Neural crest cell (in vitro differentiated cells): ENCODE measurements at places on chromosomes 7 and 10.

GRCh38 chr10:45544191-45544590 lies 128.4 kb downstream of the ZFAND4 start:
- no peak for DNase-seq

DNA sequence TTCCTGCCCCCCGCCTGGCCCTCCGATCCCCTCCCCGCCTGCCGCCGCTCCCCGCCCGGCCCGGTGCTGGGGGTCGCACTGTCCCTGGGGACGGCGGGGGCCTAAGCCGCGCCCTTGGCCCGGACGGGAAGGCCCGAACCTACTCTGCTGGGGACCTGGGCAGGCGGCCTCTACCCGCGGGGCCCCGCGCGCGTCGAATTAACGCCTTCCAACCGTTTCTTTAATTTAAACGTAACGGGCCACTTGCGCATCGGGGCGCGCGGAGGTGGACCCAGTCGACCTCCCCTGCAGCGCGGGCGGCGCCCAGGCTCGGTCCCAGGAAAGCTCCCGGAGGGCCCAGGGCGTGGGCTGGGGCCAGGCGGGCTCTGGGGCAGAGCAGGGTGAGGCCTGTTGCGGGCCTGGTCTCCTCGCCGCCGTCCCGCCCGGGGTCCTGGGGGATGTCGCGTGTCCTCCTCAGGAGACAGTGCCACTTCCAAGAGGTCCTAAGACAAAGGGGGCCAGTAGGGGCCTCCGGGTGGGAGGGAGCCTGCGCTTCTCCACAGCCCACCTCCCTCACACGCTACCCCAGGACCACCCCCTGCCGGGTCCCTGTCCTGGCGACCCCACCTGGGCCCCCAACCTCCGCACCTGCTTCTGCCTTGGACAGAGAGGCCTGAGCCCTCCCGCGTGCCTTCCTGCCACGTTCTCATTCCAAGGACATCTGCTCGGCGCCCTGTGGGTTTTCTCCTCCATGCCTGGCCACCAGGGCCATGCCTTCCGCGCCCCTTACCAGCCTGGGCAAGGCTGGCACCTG lies 658 bp upstream of the PTPRN2 start:
- DNase-seq = no peak

- DNase-seq = no peak
Measured at GRCh38 chr10:66795866-66796265, 130.0 kb upstream of the LRRTM3 start.

DNA sequence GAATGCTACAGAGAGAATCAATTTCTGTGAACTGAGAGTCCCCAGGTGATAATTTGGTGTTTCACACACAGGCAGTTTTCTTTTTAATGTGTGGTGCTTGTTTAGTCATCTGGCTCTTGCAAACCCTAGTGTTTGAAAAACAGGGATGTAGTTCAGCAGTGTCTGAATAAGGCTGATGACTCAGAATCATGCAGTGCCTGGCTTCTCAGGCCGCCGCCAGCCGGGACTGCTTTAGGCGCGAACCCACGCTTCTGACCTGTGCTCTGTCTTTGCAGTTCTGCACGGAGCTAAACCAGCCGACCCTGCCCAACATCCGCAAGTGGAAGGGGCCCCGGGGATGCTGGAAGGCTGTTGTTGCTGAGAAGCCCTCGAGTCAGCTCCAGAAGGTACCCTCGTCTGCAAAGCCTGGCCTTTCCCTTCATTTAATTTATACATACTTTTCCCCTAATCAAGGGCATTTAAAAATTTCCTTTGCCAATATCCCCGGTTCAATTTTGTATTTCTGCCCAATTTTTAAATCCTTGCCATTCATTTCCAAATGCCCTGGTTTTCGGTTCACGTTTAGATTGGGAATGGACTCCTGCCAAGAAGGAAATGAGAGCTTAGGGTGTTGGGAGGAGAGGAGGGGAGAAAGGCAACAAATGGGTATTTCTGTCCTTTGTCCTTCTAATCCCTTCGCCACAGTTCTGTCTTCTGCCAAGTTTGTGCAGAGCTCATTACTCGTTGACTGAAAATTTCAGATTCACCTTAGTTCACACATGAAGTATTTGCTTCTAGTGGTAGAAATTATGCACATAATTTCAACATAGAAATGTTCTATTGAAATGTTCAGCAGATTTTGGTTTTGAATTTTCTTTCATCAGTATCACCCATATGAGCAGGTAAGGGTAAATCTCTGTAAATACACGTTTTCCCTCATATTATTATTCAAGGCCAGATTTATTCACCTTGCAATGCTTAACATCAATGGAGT lies 108.5 kb upstream of the ANLN start:
- no peak for DNase-seq

DNA sequence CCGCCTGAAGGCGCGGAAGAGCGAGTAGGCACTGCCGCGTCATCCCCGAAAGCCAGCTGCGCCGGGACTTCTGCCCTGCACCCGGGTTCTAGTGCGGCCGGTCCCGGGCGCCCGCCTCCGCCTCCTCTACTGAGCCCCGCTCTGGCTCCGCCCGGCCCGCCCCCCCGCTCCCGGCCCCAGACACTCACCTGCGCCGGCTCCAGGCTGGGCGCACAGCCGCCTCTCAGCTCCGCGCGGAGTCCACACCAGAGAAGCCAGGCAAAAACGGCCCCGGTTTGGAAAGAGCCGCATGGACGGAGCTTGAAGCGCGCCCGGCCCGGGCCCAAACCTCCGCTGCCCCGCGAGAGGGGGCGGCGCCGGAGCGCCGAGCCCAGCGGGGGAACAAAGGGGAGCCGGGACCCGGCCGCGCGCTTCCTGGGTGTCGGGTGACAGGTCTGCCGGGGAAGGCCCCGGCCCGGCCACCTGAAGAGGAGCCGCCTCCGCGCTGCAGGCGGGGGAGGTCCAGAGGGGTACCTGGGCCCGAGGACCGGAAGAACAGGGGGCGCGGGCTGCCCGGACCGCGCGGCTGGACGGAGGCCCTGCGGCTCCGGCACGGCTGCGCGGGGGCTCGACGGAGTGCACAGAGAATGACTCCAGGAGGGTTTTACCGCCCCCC lies 168.2 kb downstream of the NRF1 start:
- no peak for DNase-seq

- DNase-seq = no peak
Measured at GRCh38 chr10:2541176-2541575, 526.2 kb upstream of the PFKP start.

- DNase-seq = no peak
Measured at GRCh38 chr10:127013211-127013656, 108.0 kb downstream of the DOCK1 start.

GRCh38 chr7:134823400-134823799 lies 44.0 kb downstream of the CALD1 start:
- no peak for DNase-seq

- no peak for DNase-seq
Measured at GRCh38 chr10:132630666-132631337, 93.2 kb downstream of the INPP5A start.

DNA sequence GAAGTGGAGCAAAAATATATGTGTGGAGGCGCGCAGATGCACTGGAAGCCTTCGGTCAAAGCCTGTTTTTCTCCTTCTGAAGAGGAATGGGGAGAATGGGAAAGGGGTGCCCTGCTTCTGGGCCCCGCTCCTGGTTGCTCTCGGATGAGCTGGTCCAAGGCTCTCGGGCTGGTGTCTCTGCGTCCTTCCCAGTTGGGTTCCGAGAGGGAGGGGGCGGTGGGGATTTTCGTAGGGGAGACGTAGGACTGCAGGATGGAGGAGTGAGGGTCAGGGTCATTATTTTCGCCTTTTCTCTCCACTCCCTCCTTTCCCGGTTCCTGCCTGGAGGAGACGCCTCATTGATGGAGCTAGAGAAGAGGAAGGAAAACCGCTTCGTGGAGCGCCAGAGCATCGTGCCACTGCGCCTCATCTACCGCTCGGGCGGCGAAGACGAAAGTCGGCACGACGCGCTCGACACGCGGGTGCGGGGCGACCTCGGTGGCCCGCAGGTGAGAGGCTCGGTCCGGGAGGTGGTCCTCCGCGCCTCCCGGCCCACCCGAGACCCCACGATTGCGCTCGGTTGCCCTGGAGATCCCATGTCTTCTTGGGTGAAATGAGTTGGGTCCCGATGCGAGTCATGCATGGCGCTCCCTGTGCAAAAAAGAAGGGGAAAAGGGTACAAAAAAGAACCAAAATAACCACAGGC lies 790 bp downstream of the ADAM22 start:
- peak; percentile 8 for DNase-seq

DNA sequence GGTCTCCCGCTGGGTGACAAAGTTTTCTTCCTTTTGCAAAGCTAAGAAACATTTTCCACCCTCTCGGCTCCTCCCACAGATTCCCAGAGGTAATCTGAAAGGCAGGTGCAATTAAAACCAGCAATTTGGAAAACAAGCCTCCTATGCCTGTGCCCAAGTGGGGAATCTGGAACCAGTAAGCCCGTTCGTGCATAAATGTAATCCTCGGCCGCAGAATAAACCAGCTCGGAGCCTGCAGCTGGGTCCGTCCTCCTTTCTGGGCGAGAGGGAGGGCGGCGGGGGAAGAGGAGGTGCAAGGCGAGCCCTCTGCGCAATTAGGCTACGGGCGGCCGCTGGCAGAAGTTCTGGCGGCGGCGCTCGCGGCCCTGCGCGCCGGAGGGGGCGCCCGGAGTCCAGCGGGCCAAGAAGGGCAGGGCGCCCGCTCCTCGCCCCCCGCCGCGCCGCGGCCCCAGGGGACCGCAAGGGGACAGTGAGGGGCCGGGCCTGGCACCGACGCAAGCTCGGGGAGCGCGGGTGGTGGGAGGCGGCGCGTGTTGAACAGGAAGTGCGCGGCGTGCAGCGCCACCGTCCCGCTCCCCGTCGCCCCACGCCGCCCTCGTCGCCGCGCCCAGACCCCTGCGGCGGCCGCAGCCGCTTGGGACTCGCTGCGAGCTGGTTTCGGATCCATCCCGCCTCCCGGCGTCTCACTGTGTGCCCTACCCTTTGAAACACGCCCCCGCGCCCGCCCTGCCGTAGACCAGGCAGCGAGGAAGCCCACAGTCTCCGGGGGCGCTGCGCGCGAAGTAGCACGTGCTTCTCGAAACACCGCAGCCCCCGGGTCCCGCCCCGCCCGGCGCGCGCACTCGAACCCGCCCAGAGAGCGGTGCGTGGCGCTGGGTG lies at the start of gene PRKAG2:
Gene PRKAG2, minus strand, starts transcription at position 217 of the 879 bp plus-strand sequence. CDS start 495 bp downstream, outside the sequence.
- peak; percentile 31 for DNase-seq

GRCh38 chr7:92647652-92648051 lies 57.5 kb upstream of the FAM133B start:
- DNase-seq = no peak

GRCh38 chr10:28939281-28940157 lies 262.2 kb downstream of the BAMBI start:
- DNase-seq = peak; percentile 71

- no peak for DNase-seq
Measured at GRCh38 chr7:33411020-33411419, 281.7 kb downstream of the BBS9 start.
